ENCODE measurements at places on chromosomes 7 and 10.

GRCh38 chr7:26370011-26370410 lies 78.3 kb downstream of the SNX10 start:
- no peak for DNase-seq

- DNase-seq, result no peak
Measured at GRCh38 chr7:2008101-2008935, 224.4 kb downstream of the MAD1L1 start.

- no peak for DNase-seq
Measured at GRCh38 chr7:129840757-129841156, 112.0 kb downstream of the UBE2H start.

- DNase-seq, result no peak
Measured at GRCh38 chr7:30866939-30867338, 44.7 kb upstream of the AQP1 start.

GRCh38 chr10:119459681-119460340 lies 82.7 kb downstream of the RGS10 start:
- DNase-seq, result no peak

GRCh38 chr10:124022066-124022465 lies 71.3 kb downstream of the CHST15 start:
- no peak for DNase-seq

DNA sequence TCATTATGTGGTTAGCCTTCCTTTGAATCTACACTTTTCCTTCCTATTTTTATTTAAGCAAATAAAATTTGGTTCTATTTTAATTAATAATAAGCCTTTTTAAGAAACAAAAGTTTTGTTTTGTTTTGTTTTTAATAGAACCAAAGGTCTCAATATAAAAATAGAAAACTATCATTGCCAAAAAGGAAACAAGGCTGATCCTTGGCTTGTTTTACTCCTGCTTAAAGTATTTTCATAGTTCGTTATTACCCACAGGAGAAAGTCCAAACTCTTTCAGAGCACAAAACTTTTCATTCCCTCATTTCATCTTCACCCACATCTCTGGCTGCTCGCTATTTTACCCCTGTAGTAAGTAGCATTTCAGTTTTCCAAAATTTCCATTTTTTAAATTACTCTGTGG lies 374.8 kb downstream of the SEMA3D start:
- no peak for DNase-seq

DNA sequence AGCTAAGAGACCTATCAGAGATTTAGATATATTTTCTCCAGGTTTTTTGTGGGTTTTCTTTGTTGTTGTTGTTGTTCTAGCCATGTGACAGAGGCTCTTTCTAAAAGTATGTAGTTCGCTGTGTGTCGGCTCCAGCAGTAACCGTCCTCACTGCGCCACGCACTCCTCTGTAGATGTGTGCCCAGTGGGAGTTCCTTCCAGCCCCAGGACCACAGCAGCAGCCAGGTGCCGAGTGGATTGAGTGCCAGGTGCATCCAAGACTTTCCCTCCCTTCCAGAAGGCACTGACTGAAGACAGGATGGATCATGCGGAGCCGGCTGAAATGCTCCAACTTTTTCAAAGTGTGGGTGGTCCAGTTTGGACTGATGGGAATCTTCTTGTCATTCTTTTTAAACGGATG lies 31.8 kb downstream of the WDR86 start:
- no peak for DNase-seq

GRCh38 chr10:128027822-128028507 lies 98.3 kb downstream of the MKI67 start:
- DNase-seq, result no peak

GRCh38 chr10:49290607-49291006 lies 8.4 kb upstream of the C10orf71 start:
- DNase-seq, result no peak

DNA sequence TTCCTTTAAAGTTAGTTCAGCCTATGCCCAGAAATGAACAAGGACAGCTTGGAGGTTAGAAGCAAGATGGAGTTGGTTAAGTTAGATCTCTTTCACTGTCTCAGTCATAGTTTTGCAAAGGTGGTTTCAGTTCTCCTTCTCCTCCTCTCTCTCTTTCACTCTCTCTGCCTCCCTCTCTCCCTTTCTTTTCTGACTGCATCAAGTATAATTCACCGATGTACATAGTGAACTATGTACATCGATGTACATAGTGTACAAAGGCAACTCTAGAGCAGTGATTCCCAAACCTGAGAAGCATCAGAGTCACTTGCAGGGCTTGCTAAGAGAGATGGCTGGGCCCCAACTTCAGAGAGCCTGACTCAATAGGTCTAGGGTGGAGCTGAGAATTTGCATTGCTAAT lies 1259.7 kb downstream of the TYW1 start:
- no peak for DNase-seq

GRCh38 chr10:99368646-99369045 lies 39.5 kb downstream of the CNNM1 start:
- DNase-seq, result no peak

DNA sequence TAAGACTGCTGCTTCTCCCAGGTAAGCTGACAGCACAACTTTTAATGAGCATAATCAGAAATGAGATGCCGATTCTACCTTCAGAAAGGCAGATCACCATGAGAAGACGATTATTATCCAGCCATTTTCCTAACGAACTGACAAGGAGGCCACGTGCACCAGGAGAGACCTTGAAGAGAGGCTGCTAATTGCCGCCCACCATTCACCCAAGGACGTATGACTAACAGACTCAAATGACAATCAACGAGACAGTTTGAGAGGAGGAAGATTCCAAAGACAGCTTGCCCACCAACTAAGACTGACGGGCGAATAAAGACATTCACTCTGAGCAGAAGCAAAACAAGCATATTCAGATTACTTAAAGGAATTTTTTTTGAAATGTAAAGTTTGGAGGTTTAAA lies 301.9 kb upstream of the TAC1 start:
- no peak for DNase-seq

GRCh38 chr10:49756031-49756430 lies 6.1 kb downstream of the OGDHL start:
- no peak for DNase-seq

DNA sequence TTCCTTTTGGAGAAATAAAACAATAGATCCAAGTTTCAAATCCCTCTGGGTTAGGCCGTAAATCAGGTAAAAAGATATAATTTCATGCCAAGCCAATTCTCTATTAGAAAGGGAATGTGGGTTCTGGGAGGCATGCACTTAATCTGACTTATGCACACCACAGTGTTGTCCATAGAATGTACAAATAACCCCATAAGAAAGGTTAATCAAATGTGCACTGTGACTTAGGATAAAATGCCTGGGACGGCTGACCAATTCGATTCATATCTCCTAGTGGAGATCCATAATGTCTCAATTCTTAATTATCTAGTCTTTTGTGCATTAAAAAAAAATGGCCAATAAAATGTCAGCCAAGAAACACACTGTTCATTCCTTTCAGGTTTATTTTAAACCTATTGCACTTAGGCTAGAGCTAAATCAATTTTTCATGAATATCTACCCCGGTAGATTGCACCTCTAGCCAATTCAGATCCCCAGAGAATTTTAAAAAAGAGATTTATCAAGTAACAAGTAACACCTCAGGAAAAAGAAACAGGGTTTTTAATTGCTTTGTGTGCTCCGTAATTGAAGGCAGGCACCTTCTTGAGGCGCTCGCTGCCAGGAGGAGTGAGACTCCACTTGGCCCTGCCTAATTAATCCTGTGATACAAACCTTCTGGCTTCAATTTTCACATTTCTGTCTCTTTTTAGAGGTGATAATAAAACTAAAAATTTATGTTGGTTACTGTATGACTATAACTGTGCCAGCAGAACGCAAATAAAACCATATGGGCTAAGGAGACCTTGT lies 265.1 kb downstream of the ETV1 start:
- DNase-seq, result no peak

DNA sequence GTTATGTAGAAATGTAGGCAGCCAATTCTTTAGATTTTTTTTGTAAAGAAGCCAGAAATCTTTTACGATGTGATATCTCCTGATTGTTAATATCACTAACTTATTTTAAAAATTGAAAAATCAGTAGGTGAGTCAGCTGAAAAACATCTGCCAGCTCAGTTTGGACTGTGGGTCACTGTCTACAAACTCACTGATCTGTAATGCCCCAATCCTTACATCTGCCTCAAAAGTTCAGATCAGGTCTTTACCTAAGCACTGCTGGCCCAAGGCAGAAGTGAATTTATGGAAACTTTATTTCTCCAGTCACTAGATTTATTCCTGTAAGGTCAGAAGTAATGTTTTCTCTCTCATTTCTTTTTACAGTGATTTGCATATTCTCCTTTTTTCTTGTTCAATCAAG lies 31.0 kb upstream of the FAM13C start:
- no peak for DNase-seq

DNA sequence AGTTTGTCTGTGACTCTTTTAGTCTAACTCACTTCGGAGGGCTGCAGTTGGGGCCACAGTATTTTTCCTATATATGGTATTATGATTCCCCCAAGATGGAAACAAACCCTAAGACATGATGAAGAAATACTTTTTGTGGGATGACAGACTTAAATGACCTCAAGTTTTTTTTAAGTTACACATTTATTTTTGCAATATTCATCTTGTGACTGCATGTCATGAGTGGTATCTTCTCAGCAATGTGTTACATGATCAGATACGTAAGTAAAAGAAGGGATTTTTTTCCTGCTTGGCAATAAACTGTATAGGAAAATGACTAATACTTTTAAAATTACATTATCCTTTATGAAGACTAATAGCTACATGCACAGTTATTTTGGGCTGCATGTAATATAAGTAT lies 57.8 kb downstream of the OR13A1 start:
- no peak for DNase-seq
